ENCODE measurements at places on chromosomes 13 and 19. TPM values are rescaled to one million over a fixed set of nuclear protein-coding genes. Genes with fewer than 3 reads are reported as not detected.
A peak's percentile ranks its signal among the peaks of the same experiment; 100 is the strongest.

The OCEL1 gene
- total RNA-seq: 19.3 TPM

DNA sequence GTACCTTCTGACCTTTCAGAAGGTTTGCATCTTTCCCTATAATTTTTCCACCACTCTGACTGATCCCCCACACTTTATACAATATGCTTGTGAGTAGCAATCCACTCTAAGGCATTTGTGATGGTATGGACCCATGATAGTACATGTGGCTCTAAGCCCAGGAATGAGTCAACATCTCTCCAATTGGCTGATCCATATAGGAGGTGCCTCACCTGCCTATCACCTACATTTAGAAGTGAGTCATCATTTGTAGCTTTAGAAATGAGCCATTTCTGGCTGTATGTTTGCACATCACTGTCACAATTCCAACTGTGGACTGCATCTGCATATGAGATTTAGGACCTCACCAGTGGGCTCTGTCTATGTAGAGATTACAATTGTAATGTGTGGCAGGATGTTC, 133.1 kb upstream of the ZNF91 start:
- peaks cover 10% of the 10 kb centered on the region for H3K36me3 ChIP-seq
- DNase-seq: no peak
- no peak overlapping the region for H3K4me3 ChIP-seq
- no peaks in the 10 kb centered on the region for H3K27me3 ChIP-seq
- H3K27ac ChIP-seq: no peak overlapping the region

DNA sequence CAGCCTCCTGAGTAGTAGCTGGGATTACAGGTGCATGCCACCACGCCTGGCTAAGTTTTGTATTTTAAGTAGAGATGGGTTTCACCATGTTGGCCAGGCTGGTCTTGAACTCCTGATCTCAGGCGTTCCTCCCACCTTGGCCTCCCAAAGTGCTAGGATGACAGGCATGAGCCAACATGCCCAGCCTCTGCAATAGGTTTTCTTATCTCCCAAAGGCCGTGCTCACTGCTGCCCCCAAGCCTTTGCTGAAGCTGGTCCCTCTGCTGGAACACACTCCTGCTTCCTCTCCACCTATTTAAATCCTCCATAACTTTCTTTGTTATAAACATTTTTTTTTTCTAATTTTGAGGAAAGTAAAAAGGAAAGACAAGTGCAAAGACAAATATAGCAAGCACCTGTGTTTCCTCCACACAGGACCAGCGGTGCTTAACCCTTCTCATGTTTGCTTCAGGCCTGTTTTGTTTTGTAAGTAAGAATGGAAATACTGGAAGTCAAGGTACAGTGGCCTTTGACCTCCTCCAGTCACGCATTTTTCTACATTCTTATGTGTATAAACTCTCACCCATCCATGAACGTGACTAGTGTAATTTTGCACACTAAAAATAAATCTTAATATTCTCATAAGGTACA, 14.5 kb upstream of the TNFAIP8L1 start:
- H3K27ac ChIP-seq: no peak overlapping the region
- H3K4me3 ChIP-seq: no peak overlapping the region
- no peaks in the 10 kb centered on the region for H3K4me1 ChIP-seq
- no peaks in the 10 kb centered on the region for H3K36me3 ChIP-seq
- no peaks in the 10 kb centered on the region for H3K27me3 ChIP-seq
- DNase-seq: no peak

GRCh38 chr19:10961073-10961860, 437 bp downstream of the SMARCA4 start:
- H3K27ac ChIP-seq: peak overlapping the region; percentile 36
- DNase-seq: no peak
- peak overlapping the region; percentile 93 for H3K4me3 ChIP-seq
- peaks cover 50% of the 10 kb centered on the region for H3K4me1 ChIP-seq

The HOOK2 gene
- 38.8 TPM for total RNA-seq

The DLEU7 gene
- total RNA-seq: not detected

The NLRP9 gene
- not detected for total RNA-seq

- no peak for DNase-seq
- H3K36me3 ChIP-seq: no peaks in the 10 kb centered on the region
- no peak overlapping the region for H3K4me3 ChIP-seq
- H3K27me3 ChIP-seq: peaks cover 72% of the 10 kb centered on the region
- H3K4me1 ChIP-seq: peaks cover 4% of the 10 kb centered on the region
Observed at GRCh38 chr19:46196410-46197124, 33.0 kb upstream of the IGFL1 start.

- H3K27ac ChIP-seq: no peak overlapping the region
- no peaks in the 10 kb centered on the region for H3K27me3 ChIP-seq
- no peaks in the 10 kb centered on the region for H3K36me3 ChIP-seq
- H3K4me1 ChIP-seq: no peaks in the 10 kb centered on the region
Observed at GRCh38 chr13:57045826-57046546, 94.7 kb upstream of the PRR20A start.

GRCh38 chr13:74645586-74645985, 511.4 kb upstream of the KLF12 start:
- no peak overlapping the region for H3K4me3 ChIP-seq
- no peaks in the 10 kb centered on the region for H3K4me1 ChIP-seq
- no peaks in the 10 kb centered on the region for H3K27me3 ChIP-seq
- no peak for DNase-seq
- H3K36me3 ChIP-seq: no peaks in the 10 kb centered on the region

The PSG3 gene
- total RNA-seq: not detected

GRCh38 chr19:43695985-43696704, 19.7 kb upstream of the IRGC start:
- DNase-seq: no peak
- H3K27me3 ChIP-seq: peaks cover 35% of the 10 kb centered on the region
- no peak overlapping the region for H3K27ac ChIP-seq
- H3K4me1 ChIP-seq: peaks cover 17% of the 10 kb centered on the region
- peaks cover 3% of the 10 kb centered on the region for H3K36me3 ChIP-seq

GRCh38 chr19:45515081-45515624, 7.9 kb downstream of the VASP start:
- no peak for DNase-seq
- H3K36me3 ChIP-seq: peaks cover 3% of the 10 kb centered on the region
- H3K4me1 ChIP-seq: peaks cover 50% of the 10 kb centered on the region

DNA sequence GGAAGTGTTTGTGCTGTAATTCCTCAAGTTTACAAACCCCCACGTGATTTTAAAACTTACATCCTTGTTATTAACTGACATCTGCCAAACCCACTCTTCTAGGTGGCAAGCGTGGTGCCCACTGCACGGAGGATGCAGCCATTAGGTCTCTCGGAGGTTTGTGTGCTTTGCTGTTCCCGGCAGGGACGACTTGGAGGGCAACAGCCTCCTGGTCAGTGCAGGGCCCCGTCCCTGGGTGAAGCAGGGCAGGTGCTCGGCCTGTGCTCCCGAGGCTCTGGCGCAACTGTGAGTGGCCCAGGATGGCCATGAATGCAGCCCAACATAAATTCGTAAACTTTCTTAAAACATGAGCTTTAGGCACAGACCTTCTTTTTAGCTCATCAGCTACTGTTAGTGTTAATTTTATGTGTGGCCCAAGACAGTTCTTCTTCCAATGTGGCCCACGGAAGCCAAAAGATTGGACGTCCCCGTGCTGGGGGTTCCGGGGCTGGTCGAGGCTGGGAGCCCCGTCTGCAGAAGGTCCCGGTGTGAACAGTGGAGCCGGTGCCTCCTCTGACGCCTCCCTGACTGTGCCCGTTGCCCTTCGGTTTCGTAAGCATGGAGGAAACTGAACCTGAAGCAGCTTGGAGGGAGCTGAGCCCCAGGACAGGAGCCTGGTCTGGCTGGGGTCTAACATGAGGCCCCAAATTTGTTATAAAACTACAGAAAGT, 11.9 kb downstream of the GAS6 start:
- DNase-seq: no peak
- H3K27ac ChIP-seq: no peak overlapping the region
- H3K27me3 ChIP-seq: peaks cover 14% of the 10 kb centered on the region

The PODNL1 gene
- total RNA-seq: not detected

DNA sequence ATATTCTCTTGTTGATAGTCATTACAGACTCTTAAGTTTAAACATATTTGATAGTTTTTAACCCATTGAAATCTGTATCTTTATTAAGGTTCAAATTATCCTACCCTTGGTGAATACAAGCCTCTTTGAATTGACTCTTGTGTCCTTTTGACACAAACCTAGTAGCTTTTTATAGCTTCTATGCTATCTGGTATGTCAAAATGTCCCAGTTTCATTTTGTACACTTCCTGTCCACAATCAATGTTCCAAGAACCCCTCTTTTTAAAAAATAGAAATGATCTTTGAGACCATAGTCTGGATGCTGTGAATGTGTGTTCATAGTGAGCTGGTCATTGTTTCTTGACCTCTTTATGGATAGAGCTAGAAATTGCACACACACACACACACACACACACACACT, 39.2 kb upstream of the FGF14 start:
- no peaks in the 10 kb centered on the region for H3K4me1 ChIP-seq
- no peak overlapping the region for H3K27ac ChIP-seq
- no peak overlapping the region for H3K4me3 ChIP-seq

DNA sequence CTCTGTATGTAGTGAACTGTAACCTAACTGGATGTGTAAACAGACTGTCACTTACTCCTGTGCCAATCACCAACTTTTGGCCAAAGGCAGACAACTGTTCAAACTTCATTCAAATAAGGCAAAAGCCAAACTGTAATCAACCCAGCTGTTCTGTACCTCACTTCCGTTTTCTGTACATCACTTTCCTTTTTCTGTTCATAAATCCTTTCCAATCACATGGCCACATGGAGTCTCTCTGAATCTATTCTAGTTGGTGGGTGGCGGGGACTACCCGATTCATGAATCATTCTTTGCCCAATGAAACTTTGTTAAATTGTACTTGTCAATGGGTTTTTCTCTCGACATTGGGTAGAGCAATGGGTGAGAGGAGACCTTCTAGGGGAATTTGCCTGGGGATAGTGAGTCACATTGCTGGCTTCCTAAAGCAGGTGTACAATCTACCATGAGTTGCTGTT, 178.3 kb upstream of the RFC3 start:
- peaks cover 50% of the 10 kb centered on the region for H3K4me1 ChIP-seq
- no peaks in the 10 kb centered on the region for H3K27me3 ChIP-seq
- H3K4me3 ChIP-seq: peak overlapping the region; percentile 49

- H3K27ac ChIP-seq: no peak overlapping the region
- no peaks in the 10 kb centered on the region for H3K27me3 ChIP-seq
- peaks cover 25% of the 10 kb centered on the region for H3K4me1 ChIP-seq
- DNase-seq: no peak
- no peak overlapping the region for H3K4me3 ChIP-seq
Observed at GRCh38 chr13:21347753-21348318, 111.3 kb downstream of the ZDHHC20 start.

GRCh38 chr19:16337809-16338469, 13.3 kb downstream of the KLF2 start:
- no peak overlapping the region for H3K27ac ChIP-seq
- peak overlapping the region; percentile 85 for H3K4me3 ChIP-seq
- no peaks in the 10 kb centered on the region for H3K36me3 ChIP-seq

The PSG4 gene
- not detected for total RNA-seq

DNA sequence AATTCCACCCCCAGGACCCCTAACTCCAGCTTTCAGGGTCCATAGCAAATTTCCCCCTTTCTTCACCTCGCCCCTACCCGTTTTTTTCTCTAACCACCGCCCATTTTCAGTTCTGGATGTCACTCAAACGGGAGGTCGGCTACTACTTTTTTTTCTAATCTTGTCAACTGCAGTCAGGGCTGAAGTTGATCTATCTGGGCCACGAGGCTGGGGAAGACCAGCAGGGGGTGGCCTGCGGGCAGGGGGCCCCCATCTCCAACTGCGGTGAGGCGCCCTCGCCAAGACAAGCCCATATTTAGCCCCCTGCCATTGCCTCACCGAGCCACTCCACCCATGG, 748 bp downstream of the LHFPL6 start:
- H3K4me1 ChIP-seq: peaks cover 7% of the 10 kb centered on the region
- no peaks in the 10 kb centered on the region for H3K36me3 ChIP-seq
- no peak for DNase-seq
- peak overlapping the region; percentile 33 for H3K27ac ChIP-seq
- peaks cover 57% of the 10 kb centered on the region for H3K27me3 ChIP-seq

DNA sequence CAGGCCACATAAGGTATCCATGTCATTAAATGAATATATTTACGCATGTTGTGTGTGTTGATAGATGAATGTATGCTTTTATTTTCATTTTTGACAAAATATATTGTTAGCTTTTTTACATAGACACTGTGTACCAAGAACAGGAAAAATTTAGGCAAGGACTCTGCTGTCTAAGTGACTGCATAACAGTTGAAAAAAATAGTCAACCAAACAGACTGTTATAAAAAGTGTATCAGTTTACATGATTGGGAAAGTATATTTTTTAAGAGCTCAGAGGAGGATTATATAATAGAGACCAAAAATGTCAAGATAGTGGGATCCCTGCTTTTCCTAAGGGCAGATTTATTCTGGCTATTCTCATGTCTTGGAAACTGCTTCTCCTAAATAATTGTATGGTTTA, 858.0 kb downstream of the SLITRK1 start:
- H3K27ac ChIP-seq: no peak overlapping the region
- H3K4me3 ChIP-seq: no peak overlapping the region
- H3K27me3 ChIP-seq: no peaks in the 10 kb centered on the region
- no peak for DNase-seq
- no peaks in the 10 kb centered on the region for H3K36me3 ChIP-seq

The DYRK1B gene
- 7.0 TPM for total RNA-seq

The MUC16 gene
- 0.05 TPM for total RNA-seq

GRCh38 chr13:23865026-23865425, 24.2 kb downstream of the MIPEP start:
- no peak overlapping the region for H3K4me3 ChIP-seq
- no peak overlapping the region for H3K27ac ChIP-seq
- H3K36me3 ChIP-seq: no peaks in the 10 kb centered on the region
- no peaks in the 10 kb centered on the region for H3K27me3 ChIP-seq
- no peak for DNase-seq

The EDDM13 gene
- total RNA-seq: not detected

DNA sequence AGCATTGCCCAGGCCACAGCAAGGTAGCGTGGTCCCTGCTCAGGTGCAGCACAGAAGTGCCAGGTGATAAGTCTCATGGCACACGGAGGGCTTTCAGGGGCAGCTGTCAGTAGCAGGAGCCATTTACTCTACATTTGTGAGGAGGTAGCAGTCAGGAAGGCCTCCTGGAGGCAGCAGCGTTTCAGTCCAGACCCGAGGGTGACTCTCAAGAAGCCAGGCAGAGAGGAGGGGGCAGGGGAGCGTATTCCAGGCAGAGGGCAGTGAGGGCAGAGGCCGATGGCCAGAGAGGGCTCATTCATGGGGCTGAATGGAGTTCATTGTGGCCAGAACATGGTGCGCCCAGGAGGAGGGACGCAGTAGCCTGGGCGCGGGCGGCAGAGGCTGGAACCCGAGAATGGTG, 8.9 kb downstream of the PIAS4 start:
- H3K27ac ChIP-seq: no peak overlapping the region
- H3K36me3 ChIP-seq: no peaks in the 10 kb centered on the region
- H3K4me3 ChIP-seq: no peak overlapping the region

The SYNGR4 gene
- total RNA-seq: 0.34 TPM

All from activated T-cell treated with anti-CD3 and anti-CD28 coated beads, Interleukin-2, amount 50 U/mL, for 72 hours (primary cell).